Omental fat pad (tissue), 4 donors: ENCODE measurements at places on chromosomes 3 and 15. TPM values are rescaled to one million over a fixed set of nuclear protein-coding genes. Genes with fewer than 3 reads are reported as not detected.

The LRRC3B gene
- 0.09 TPM for total RNA-seq

The KNG1 gene
- total RNA-seq = 0.09 TPM

The GORASP1 gene
- total RNA-seq = 38.7 TPM

The CKMT1A gene
- 1.1 TPM for total RNA-seq

The SLC27A2 gene
- total RNA-seq = 1.6 TPM

The MYH15 gene
- total RNA-seq = not detected

The SKOR1 gene
- 0.19 TPM for total RNA-seq
